ENCODE measurements at places on chromosomes 7 and 10.

GRCh38 chr7:128017460-128017859, 13.8 kb downstream of the LRRC4 start:
- DNase-seq: no peak

DNA sequence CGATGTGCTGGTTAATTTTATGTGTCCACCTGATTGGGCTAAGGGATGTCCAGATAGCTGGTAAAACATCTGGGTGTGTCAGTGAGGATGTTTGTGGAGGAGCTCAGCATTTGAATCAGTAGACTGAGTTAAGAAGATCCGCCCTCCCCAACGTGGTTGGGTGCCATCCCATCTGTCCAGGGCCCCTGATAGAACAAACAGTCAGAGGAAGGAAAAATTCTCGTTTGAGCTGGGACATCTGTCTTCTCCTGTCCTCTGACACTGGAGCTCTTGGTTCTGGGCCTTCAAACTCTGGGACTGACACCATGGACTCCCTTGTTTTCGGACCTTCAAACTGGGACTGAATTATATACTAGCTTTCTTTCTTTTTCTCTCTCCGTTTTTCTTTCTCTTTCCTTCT, 59.6 kb downstream of the CARD11 start:
- no peak for DNase-seq

- DNase-seq: no peak
These were observed 280.8 kb downstream of the ARHGAP12 start for GRCh38 chr10:31647861-31648260.

DNA sequence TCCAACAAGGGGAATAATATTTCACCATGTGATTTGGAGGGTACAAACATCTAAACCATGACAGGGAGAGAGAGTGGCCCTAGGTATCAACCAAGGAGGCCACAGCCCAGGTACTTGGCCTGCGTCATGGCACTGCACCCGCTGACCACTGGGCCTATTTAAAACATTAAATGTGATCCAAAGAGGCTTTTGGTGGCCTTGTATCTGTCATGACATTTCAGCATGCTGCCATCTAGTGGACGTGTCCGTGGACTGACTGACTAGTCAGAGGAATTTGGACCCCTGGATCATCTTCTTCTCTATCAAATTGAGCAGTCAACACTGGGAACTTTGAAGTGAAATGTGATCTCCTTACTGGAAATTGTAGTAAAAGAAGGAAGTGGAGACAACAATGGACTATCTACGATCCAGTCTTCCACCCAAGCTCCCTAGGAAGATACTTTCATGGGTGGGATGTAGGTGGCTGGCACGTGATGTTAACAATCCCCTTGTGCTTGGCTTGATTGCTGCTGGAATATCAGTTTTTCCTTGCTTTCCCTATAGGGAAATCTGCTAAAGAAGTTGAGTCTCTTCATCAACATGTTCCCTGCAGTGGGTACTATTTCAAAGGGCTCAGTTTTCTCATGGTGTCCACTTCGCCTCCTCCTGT, 24.6 kb upstream of the ITGA8 start:
- peak; percentile 15 for DNase-seq

DNA sequence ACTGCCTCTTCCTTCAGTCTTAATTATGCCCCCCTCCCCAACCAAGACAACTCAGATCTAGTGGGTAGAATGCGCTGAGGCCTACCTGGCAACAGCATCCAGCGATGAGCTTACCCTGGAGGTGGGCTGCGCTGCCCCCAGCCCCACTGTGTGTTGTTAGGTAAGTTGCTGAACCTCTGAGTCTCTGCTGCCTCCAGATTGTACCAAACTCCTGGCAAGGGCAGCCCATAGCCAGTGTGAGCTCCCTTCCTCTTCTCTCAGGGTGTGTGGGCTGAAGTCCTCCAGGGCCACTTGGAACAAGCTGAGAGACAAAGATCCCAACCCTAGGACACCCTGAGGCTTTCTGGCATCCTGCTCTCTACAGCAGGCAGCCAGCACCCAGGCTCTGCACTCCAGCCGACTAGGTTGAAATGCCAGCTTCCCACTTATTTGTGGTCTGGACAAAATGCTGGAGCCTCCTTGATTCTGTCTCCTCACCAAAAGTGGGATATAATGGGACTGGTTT, 135.3 kb downstream of the ARHGAP22 start:
- no peak for DNase-seq

- no peak for DNase-seq
These were observed 24.5 kb upstream of the STARD3NL start for GRCh38 chr7:38153515-38153914.

DNA sequence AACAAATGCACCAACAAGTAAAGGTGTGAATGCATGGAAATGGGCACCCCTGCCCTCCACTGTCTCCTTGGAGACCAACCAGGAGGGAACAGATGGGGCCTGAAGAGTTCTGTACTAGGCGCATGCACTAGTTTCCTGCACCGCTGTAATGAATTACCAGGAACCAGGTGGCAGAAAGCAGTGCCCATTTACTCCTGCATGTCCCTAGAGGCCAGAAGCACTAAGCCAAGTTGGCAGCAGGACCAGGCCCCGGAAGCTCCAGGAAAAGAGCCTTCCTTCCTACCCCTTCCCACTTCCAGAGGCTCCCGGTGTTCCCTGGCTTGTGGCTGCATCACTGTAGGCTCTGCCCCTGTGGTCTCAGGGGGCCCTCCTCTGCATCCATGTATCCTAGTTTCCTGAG, 237.5 kb upstream of the PPP2R2D start:
- no peak for DNase-seq

DNA sequence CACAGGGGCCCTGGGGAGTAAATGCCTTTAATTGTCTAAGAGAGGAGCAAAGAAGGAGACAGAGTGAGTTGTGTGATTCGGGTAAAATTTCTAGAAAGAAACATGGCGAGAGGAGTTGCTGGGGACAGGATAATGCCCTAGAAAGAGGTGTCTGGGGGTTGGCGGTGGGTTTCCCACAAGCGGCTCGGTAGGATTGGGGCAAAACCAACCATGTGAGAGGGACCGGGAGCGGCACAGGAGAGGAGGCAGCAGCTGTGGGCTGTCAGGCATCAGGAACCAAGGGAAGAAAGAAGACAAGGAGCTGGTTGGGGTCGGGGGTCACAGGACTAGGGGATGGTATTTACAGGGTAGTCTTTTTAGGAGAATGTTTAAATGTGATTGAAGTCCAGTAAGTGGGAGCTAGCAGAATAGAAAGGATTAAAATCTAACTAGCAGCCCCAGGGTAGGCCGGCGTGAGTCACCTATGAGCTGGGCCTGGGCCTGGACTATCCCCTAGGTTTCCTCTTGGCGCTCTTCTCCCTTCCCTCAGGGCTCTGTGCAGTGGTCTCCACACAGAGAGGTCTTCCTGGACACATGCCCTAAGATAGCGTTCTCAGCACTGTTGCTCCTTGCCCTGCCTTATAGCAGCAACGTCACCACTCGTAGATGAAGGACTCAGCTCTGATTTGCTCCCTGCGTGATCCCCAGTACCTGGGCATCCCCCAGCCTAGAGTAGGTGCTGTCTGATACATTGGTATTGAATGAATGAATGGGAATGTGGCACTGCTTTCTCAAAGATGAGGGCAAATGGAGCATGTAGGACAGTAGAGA, 32.6 kb downstream of the IKZF1 start:
- DNase-seq: no peak

DNA sequence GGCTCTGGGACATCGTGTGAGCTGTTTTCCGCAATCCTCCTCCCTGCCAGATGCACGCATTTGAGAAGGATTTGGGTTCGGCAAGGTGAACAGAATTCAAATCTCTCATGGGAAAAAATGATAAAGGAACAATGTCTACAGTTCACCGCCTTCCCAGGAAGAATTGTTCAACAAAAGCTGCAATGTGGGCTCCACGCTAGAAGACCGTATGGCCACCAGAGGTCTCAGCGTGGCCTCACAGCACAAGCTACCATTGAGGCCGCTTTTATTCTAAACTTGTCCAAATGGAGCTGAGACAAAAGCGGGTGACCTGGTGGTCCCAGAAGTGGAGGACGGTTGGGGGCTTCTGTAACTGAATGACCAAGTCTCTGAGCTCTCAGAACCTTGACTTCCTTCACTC, 733.1 kb downstream of the PARD3 start:
- DNase-seq: no peak

- DNase-seq: no peak
These were observed 43.4 kb downstream of the EBLN1 start for GRCh38 chr10:22174442-22174841.

DNA sequence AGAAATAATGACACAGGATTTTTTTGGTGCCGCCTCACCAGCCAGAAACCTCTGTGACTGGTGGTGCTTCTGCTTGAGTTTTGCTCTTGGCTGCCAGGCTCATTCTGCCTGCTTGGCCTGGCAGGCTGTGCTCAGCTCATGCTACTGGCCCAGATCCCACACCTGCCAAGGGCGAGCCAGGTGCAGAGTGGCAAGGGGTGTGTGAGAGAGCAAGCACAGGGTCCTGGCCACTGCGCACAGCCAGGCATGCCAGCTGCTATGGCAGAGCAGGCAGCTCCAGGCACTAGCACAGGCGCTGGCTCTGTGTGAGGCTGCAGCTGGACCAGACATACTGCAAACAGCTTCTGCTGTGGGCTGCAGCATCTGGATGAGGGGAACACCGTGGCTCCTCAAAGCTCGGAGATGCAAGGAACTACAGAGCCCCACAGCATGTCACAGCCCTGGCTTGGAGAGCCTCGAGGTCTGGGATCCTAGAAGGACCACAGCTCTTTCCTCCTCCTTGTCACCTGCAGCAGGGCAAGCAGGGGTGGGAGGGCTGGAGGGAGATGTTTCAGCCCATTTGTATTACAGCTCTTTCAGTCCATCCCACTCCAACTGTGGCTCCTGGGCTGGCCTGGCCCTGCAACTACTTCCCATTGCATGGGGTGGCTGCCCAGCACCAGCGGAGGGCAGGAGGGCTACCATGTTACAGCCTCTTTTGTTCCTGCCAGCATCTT, 313.4 kb upstream of the SEMA3C start:
- no peak for DNase-seq

DNA sequence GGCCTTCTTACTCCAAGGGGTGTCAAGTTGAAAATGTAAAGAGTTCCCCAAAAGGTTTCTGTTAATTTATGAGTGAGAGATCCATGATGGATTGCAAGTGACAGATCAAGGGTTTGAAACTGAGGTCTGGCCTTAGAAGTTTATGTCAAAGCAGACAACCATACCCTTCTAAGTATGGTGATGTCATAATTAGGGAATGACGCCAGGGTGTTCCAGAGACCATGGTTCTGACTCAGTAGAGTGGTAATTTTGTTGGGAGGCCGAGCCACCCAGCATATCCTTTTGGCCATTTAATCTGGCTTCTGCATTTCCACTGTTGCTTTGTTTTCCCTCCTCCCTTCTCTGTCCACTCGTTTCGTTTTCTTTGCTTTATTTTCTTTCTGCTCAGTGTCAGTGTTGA, 2.7 kb downstream of the TRUB1 start:
- DNase-seq: no peak

DNA sequence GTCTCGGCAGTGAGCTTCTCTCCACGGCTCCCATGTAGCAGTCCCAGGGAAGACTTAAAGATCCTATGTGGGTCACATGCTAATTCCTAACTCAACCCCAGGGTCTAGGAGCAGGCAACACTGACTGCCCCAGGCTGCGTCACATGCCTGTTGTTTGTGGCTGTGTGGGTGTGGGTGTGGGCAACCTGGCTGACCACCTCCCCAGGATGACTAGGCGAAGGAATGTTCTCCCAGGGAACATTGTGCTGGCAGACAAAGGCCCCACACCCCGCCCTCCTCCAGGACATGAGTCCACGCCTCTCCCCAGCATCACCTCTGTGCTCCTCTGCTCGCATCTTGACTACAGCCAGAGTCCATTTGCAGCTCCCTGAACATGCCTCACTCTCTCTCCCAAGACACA, 30.3 kb downstream of the SLC29A3 start:
- no peak for DNase-seq

GRCh38 chr7:28669330-28669729, 257.0 kb downstream of the CREB5 start:
- no peak for DNase-seq

- DNase-seq: no peak
These were observed 22.5 kb downstream of the CCDC186 start for GRCh38 chr10:114151486-114151885.

- DNase-seq: no peak
These were observed 48.2 kb upstream of the AMPH start for GRCh38 chr7:38679419-38679818.

DNA sequence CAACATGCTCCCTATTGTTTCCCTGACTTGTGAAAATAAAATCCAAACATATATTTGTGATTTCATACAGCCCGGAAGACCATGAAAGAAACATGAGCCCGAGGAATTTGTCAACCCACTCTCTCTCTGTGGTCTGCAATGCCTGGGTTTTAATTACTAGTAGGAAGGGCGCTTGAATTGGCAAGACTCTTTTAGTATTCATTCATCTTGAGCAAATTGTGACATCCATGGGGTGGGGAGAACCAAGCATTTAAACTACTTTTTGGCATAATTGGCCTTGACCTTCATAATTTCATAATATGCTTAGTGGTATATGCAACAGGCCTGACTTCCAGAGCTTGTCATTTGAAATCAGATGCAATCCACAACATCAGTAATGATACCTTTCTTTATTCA, 142.4 kb upstream of the BMPER start:
- no peak for DNase-seq

- DNase-seq: no peak
These were observed 44.7 kb downstream of the PDE1C start for GRCh38 chr7:32025381-32026082.

GRCh38 chr10:106972381-106972780, 192.1 kb downstream of the SORCS1 start:
- DNase-seq: no peak

DNA sequence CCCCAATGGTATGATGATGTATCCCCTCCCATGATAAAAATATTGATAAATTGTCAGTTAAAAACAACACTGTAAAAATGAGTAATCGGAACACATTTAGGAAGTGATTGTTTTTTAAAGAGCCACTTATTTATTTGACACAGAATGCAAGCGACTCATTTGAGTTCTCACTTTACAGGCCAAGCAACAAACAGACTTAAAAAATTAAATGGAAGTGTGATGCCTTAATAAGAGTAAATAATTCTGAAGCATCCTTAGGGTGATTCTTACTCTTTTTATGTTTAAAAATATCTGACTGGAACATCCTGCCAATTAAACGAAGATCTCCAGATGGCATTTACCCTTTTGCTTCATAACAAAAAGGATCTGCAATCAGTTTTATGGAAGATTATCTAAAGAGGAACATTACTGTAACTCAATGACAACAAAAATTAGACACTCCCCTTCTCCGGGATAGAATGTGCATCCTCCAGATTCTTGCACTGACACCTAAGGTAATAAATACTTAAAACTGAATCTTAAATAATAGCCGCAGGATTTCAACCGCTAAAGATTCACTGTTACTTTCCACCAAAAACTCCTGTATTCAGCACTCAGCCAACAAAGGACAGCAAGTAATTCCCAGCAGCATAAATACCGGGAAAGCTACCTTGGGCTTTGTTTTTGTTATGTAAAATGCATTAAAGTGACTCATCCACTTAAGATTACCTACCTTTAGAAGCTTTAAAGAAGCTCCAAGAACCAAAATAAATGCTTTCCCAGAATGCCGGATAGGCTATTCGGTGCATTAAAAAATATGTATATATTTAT, 1.7 kb downstream of the CACNA2D1 start:
- DNase-seq: no peak

- peak; percentile 32 for DNase-seq
These were observed 194.4 kb downstream of the PLXNA4 start for GRCh38 chr7:132381742-132382472.

- no peak for DNase-seq
These were observed 141.1 kb downstream of the CCSER2 start for GRCh38 chr10:84469470-84469869.

Measured in progenitor cell of endocrine pancreas (in vitro differentiated cells).